ENCODE measurements at places on chromosomes 12 and 14. TPM values are rescaled to one million over a fixed set of nuclear protein-coding genes. Genes with fewer than 3 reads are reported as not detected.

GRCh38 chr12:57885207-57885606, 38.7 kb upstream of the CTDSP2 start:
- no peak for DNase-seq

DNA sequence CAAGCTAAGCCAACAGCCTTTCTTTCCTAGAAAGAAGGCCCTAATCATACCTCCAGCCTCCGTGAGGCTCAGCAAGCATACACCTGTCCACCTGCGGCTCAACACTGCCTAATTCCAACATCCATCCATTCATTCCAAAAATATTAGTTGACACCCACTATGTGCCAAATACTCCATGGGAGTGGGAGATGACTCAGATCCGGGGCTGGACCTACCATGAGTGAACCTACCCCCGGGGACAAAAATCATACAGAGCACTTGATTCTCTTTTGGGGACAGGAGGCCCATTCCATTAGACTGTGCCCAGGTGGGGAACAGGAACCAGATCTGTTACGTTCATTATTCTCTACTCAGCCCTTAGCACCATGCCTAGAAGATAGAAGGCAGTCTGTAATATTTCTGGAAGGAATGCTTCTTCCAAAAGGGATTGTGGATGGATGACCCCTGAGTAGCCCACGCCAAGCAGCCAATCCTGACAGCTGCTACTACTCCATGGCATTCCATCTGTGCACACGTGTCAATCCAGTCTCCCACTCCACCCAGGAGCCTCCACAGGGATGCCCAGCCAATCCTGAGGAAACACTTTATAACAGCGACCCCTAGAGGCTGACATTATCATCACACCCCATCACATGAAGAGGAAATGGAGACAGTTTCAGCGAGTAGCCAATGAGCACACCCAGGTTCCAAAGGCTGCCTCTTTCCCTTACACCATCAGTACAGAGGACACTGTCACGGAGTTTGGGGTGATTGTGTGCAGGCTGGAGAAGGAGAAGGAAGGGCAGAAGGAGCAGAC, 170.7 kb downstream of the ESRRB start:
- peak; percentile 4 for DNase-seq

- DNase-seq = peak; percentile 41
These were observed at the start of gene RTN1 for GRCh38 chr14:59870277-59871165. Gene RTN1 (minus strand): TSS chr14:59870776. CDS start chr14:59870630, 146 bp downstream.

Gene SPIC
- total RNA-seq = not detected

DNA sequence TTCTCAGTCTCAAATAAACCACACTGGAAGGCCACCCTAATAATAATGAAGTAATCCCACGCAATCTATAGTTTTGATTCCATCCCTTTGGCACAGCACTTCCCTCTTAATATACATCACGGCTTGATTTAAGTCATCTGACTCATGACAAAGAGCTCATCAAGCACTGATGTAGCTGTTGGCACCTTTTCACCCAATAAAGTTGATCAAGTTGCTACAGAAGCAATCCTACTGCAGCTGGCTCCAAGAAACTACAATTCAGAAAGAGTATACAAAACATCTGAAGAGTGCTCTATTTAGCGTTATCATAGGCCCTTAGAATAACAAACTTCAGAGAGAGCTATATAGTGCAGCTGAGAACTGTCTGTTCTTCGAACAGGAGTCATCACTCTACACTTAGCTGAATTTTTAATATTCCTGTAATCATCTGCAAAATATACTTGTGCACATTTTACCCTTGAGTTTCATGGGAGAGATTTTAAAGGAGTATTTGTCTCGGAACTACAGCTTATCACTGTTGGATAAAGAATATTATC, 94.9 kb downstream of the OSBPL8 start:
- no peak for DNase-seq

Gene GARIN6
- total RNA-seq = not detected

Gene MANSC4
- total RNA-seq = not detected

Gene AJUBA
- total RNA-seq = 0.90 TPM

DNA sequence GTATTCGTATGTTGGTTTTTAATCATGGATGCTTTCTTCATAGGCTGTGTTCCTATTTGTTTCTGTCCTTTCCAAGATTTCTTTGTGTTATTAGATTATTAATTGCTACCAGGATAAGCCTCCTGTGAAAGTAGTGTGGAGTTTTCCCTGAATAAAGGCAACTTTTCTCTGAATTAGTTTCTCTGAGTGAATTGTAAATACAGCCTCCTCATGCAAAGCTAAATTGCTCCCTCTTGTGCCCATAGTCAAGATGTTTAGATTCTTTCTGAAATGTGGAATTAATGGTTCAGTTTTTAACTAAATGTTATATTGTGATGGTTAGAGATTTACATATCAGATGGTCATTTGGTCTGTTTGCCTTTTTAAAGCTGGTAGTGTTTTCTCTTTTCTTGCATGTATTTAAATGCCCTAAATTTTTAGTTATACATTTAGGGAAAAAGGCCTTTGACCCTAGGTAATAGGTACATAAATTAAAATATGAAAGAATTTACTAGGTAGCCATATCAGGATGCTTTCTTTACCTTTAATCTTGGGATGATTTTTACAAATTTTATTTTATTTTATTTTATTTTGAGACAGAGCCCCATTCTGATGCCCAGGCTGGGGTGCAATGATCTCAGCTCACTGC, 8.9 kb downstream of the APAF1 start:
- DNase-seq = no peak

- no peak for DNase-seq
These were observed 834.7 kb downstream of the DIO2 start for GRCh38 chr14:79376557-79376956.

DNA sequence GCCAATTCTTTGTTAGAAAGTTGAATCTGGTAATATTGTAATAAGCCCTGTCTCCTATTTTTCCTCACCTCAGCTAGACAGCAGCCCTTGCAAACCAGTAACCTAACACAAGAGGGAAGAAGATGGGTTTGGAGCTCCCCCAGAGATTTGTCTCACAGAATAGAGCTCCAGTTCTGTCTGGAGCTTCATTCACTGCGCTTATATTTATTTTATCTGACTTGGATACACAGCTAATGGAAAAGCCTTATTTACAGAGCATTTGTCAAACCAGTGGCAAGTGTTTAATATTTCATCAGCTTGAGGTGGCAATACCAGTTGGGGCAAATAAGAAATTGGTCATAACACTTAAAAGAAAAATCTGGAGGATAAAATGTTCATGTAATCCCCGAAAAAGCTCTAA, 1094.0 kb downstream of the FSCB start:
- DNase-seq = no peak

GRCh38 chr14:101730626-101731186, 30.8 kb upstream of the PPP2R5C start:
- DNase-seq = no peak

DNA sequence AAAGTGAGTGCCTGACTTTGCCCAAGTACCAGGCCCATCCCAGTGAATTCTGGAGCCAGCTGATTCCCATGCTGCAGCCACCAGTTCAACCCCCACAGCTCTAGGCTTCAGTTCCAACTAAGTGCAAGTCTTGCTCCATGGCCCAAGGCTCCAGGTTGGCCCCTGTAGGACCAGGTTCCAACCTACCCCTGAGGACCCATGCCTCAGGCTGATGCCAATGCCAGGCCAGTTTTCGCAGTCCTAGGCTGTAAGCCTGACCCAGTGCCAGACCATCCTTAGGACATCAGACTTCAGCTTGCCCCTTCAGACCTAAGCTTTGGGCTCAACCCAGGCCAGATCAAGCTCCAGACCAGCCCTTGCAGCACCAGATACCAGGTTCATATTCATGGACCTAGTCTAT, 352.6 kb downstream of the FSCB start:
- DNase-seq = no peak

DNA sequence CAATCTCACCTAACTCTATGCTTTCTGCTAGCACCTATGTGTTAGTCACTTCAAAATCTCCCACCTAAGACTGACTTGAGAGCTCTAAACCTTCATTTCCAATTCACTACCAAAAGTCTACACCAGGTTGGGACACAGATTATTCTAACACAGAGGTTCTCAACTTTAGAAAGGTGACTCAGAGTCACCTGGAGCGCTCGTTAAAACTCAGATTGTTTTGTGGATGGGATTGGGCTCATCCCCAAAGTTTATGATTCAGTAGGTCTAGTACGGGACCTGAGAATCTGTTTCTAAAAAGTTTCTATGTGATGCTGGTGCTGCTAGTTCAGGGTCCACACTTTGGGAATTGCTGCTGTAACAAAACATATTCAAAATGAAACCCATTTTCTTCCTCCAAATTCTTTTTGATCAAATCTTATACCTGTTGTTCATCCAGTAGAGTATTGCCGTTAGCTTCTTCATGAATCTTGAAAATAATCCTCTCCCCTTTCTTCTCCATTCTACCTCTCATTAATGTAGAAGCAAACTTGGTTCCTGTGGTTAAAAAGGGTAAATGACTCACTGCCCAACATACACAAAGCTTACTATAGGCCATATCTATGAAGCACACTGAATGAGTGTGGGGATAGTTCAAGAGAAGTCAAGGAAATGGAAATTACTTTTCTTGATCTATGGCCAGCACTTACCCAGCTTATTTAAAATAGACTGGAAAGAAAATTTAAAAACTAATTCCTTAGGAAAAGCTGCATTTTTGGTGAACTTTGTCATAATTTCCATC, 206.7 kb downstream of the KIF21A start:
- no peak for DNase-seq

All from activated naive CD8-positive, alpha-beta T cell treated with anti-CD3 and anti-CD28 coated beads for 36 hours (primary cell).